Activated CD8-positive, alpha-beta memory T cell treated with anti-CD3 and anti-CD28 coated beads for 24 hours (primary cell): ENCODE measurements at places on chromosomes 16 and 17.

- no peak for DNase-seq
Observed at GRCh38 chr17:4948166-4948930, at the start of gene PFN1. TSS of gene PFN1 (minus strand) at chr17:4948530. CDS start at chr17:4948394, 136 bp downstream.

GRCh38 chr17:45104907-45105624 is 27.2 kb downstream of the PLCD3 start:
- no peak for DNase-seq

DNA sequence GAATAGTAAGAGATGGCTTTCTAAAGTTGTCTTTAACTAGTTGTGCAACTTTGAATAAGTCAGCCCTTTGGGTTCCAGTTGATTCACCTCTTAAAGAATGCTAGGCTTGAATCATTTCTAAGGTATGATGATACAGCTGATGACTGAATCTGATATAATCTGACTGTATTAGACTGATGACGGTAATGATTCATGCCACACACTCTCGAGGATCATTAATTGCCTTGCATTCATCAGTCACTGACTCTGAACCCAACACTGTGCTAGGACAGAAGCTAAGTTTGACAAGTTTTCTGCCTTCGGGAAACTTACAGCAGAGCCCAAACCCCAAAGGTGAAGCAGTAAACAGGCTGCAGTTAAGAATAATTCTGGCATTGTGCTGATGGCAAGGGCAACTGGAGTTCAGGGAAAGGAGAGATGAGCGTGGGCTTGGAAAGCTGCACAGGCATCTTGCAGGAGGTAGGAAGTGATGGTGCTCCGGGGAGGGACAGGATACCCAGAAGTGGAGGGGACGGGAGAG is 25.8 kb downstream of the ASIC2 start:
- no peak for DNase-seq

DNA sequence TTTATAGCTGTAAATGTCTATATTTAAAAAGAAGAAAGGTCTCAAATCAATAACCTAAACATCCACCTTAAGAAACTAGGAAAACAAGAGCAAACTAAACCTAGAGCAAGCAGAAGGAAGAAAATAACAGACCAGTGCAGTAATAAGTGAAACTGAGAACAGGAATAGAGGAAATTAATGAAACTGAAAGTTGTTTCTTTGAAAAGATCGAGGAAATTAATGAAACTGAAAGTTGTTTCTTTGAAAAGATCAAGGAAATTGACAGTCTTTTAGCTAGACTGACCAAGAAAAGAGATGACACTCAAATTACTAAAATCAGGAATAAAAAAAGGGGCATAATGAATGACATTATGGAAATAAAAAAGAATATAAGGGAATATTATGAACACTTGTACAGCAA is 46.4 kb downstream of the SLFN5 start:
- no peak for DNase-seq

GRCh38 chr17:42553161-42553818 is 567 bp downstream of the HSD17B1 start:
- DNase-seq: no peak

DNA sequence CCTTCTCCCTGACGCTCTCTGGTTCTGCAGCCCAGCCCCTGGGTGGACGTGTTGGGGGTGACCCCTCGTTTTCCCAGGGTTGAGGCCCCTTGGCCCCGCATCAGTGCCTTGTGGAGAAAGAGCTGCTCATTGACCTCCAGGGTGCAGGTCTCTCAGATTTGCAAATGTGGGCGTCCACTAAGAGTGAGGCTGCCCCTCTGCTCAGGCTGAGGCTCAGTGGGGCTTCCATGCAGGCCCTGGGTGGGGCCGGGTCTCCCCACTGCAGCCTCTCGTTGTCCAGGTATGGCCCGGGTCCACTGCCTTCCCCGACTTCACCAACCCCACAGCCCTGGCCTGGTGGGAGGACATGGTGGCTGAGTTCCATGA is 9.0 kb downstream of the GAA start:
- no peak for DNase-seq

GRCh38 chr17:80146121-80147034 is 550 bp downstream of the EIF4A3 start:
- DNase-seq: no peak

DNA sequence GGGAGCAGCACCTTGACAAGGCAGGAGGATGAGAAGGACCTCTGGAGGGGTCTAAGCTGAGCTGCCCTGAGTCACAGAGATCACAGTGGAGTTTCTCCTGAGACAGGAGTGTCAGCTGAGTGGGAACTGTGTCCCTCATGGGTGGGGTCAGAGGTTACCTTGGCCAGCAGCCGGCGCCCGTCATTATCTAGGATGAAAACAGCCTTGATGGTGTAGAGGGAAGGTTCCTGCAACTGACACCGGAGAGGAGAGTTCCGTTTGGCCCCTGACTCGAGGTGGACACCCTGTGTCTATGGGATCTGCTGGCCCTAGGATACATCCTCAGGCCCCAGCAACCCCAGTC is 933 bp downstream of the COPZ2 start:
- no peak for DNase-seq

DNA sequence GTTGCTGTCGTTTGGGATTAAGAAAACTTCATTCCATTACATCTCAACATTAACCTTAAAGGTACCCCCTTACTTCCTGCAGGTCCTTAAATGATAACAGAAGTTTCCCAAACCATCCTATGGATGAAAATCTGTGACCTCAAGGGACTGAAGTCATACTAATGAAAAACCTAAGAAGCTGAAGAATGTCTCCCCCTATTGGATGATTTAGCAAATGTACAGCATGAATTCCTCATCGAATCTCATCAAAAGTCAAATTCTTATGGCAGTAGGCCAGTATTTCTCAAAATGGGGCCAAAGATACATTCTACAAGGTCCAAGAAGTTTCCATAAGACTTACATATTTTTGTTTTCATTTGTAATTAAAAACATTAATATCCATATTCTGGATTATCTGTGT is 13.5 kb downstream of the SCO1 start:
- DNase-seq: no peak

DNA sequence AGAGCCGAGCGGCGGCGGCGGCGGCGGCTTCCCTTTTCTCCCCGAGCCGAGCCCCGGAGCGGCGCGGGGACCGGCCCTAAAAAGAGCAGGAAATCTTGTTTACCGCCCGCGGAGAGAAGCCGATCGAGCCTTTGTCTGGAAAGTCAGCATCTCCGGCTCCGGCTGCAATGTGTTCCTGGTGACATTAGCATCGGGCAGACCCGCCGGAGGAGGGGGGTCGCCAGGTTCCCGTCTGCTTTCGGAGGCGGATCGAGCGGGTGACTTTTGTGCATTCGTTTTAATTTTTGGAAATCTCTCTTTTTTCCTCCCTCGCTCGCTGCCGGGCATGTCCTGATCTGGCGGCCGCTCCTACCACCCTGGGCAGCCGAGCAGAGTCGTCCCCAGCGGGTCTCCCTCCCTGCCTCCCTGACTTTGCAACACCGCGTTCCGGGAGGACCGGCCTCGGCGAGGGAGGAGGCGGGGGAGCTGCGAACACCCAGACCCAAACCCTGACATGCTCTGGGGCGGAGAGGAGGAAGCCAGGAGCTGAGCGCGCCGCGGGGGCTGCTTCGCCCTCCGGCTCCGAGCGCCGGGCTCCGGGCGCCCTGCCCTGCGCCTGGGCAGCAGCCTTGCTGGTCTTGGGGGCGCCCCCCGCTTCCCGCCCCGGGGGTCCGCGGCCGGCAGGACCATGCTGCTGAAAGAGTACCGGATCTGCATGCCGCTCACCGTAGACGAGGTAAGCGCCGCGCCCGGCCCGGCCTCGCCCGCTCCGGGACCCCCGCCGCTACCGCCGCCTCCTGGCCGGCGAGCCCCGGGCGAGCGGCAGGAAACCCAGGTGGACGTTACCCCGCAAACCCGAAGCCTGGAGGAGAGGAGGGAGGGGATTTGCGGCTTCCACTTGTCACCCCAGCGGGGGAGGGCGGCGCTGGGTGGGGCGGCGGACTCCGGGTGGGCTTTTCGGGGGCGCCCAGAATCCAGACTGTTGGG is 690 bp downstream of the PITPNC1 start:
- peak; percentile 85 for DNase-seq

- DNase-seq: no peak
Observed at GRCh38 chr16:842711-843560, 42.4 kb upstream of the GNG13 start.

DNA sequence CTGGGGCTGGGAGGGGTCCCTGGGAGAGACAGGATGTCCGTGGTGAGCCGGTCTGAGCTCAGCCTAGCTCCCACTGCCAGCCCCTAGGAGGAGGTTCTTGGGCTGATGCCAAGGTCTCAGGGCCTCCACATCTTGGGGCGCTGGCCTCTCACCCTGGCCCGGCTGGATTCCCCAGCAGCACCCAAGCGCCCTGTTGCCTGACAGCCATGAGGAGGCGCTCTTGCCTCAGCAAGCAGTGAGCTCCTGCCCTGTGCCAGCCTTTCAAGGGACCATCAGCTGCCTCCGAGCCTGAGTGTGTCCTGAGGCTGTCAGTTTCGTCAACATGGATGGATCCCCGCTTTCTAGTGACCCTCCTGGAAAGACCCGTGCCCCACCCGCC is 234.9 kb upstream of the CIBAR2 start:
- no peak for DNase-seq

GRCh38 chr17:76271669-76272540 is 6.8 kb downstream of the UBALD2 start:
- DNase-seq: no peak

GRCh38 chr16:78566397-78567073 is 467.1 kb downstream of the WWOX start:
- DNase-seq: no peak

DNA sequence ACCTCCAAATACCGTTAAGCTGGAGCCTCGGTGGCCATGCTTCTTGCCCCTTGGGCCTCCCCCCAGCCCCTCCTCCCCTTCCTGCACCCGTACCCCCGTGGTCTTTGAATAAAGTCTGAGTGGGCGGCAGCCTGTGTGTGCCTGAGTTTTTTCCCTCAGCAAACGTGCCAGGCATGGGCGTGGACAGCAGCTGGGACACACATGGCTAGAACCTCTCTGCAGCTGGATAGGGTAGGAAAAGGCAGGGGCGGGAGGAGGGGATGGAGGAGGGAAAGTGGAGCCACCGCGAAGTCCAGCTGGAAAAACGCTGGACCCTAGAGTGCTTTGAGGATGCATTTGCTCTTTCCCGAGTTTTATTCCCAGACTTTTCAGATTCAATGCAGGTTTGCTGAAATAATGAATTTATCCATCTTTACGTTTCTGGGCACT is 928 bp downstream of the HBA1 start:
- DNase-seq: no peak

GRCh38 chr16:83966153-83966696 is 1.8 kb upstream of the NECAB2 start:
- no peak for DNase-seq

DNA sequence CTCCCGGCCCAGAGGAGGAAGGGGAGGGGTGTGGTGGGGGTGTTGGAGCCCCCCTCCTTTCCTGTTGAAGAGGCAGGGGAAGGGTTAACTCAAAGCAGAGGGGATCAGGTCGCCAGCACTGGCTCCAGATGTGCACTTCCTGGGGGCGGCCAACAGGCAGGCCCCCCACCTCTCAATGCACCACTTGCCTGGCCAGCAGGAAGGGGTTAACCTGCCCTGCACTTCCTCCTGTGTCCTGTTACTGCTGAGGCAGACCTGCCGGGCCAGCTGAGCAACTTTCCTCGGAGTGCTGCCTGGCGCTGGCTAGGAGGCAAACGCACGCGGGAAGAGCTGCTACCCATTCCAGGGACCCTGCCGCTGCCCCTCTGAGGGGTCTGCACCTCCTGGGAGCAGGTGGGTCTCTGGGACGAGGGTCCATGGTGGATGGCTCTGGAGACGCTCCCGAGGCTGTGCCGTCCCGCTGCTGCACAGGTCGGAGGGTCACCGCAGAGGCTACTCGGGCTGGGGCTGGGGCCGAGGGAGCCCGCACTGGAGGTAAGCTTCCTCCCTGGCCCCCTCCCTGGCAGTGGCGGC is at the start of gene EPN3:
Gene EPN3 (plus strand): TSS at position 284 of the 573 bp plus-strand sequence. CDS start 3,822 bp downstream, outside the sequence.
- DNase-seq: no peak

GRCh38 chr17:63930951-63931575 is 1.1 kb downstream of the CD79B start:
- DNase-seq: peak; percentile 80

DNA sequence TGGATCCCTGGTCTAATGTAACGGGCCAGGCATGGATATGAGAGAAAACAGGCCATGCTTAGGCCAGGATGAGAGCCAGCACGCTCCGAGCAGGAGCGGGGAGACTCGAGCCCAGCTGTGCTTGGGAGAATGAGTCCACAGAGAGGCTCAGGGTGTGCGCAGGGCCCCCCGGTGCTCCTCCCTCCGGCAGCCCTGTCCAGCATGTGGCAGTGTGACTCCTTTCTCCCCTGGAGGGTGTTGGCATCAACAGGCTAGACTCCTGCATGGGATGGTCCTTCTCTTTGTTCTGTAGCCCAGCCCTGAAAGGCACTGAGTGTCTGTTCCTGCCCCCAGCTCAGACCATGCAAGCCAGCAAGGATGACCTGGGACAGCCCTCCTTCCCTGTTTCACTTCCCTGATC is 23.4 kb downstream of the PGS1 start:
- no peak for DNase-seq

GRCh38 chr17:76934561-76935320 is 66.5 kb downstream of the MGAT5B start:
- no peak for DNase-seq

DNA sequence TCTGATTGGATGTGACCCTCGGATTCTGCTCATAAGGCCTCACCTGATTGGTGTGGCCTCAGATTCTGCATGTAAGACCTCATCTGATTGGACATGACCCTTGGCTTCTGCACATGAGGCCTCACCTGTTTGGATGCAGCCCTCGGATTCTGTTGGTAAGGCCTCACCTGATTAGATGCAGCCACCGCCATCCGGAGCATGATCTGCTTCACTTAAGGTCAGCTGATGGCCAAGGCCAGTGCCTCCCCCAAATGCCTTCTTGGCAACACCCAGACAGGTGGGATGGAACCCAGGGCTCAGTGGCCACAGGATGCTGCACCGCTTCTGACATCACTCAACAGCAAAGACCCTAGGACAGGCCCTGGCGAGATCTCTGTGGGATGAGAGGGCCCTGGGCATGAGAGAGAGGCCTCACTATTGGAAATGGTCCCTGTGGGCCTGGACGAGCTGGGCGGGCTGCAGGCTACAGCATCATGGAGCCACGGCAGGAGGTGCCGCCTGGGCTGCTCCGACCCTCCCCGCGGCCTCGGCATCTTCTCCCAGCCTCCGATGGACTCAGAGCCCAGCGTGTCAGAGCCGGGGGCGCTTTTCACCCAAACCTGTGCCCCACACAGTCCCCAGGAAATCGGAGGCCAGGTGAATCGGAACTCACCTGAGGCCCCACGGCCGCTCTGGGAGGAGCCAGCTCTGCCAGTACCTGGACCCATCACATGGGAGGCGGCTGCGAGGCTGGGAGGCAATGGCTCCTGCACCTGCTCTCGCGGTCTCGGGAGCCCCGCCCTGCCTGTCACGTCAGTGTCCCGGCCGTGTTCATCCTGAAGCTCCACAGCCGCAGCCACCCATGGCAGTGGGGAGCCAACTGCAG is 60.9 kb upstream of the ZNF469 start:
- DNase-seq: no peak

DNA sequence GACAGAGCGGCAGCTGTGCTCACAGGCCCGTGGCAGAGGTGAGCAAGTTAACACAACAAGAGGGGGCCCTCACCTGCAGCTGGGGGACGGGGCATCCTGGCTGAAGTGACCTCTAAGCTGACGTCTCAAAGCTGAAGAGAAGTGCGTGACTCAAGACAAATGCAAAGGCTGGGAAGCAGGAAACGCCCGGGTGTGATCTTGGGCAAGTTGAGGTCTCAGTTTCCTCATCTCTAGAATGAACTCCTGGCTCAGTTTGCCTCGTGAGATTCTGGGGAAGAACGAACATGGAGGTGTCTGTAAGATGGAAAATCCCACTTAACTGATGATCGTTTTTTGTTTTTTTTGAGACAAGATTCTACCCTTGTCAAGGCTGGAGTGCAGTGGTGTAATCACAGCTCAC is 40.1 kb upstream of the C1QL1 start:
- DNase-seq: no peak

GRCh38 chr17:41777574-41778188 is 8.8 kb downstream of the JUP start:
- DNase-seq: no peak
